ENCODE measurements at places on chromosomes 5 and 9. TPM values are rescaled to one million over a fixed set of nuclear protein-coding genes. Genes with fewer than 3 reads are reported as not detected.

RAPGEF6 gene
- total RNA-seq: 27.0 TPM

PAIP1 gene
- total RNA-seq: 43.6 TPM

ANKRD34B gene
- not detected for total RNA-seq

DNA sequence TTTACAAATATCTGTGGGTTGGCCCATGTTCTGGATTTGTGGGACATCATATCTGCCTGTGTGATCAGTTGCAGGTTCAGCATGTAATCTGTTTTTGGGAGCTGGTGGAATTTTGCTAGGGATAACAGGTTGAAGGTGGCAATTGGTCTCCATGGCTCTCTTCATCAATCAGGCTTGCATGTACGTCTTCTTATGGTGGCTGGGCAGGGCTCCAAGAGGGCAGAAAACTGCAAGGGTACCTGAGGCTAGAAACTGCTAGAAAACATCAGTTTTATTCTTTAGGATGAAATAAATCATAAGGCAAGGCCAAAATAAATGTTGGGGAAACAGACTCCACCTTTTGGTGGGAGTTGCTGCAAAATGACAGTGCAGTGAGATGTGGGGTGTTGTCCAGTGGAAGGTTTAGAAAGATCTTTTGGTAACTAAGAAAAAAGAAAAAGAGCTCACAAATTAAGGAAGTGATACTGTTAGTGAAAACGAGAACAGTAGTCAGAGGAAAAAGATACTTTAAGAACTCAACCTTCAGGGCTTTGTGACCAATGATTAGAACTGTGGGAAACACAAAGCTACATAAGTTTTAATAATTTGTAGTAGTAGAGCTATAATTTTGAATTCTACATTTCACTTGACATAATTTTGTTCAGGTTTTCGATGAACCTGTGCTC, 300.7 kb upstream of the IZUMO3 start:
- DNase-seq: no peak

GRCh38 chr5:131635684-131636572, 899 bp upstream of the RAPGEF6 start:
- peak; percentile 17 for DNase-seq

- DNase-seq: no peak
Measured at GRCh38 chr5:50947906-50948683, 281.7 kb downstream of the PARP8 start.
